ENCODE measurements at places on chromosomes 4 and X. TPM values are rescaled to one million over a fixed set of nuclear protein-coding genes. Genes with fewer than 3 reads are reported as not detected.

The PABPC1L2B gene
- total RNA-seq = not detected

The SPIN2A gene
- 0.41 TPM for total RNA-seq

The MAGEA10 gene
- total RNA-seq = not detected

The TAB3 gene
- 13.2 TPM for total RNA-seq

The SHROOM2 gene
- total RNA-seq = 2.6 TPM

The DCHS2 gene
- 13.6 TPM for total RNA-seq

The NMU gene
- total RNA-seq = 6.2 TPM

The GUCY1A1 gene
- 47.1 TPM for total RNA-seq

The USP51 gene
- 7.2 TPM for total RNA-seq

Measured in tongue (tissue), 3 donors.